ENCODE measurements at places on chromosomes 4 and X. TPM values are rescaled to one million over a fixed set of nuclear protein-coding genes. Genes with fewer than 3 reads are reported as not detected.

DNA sequence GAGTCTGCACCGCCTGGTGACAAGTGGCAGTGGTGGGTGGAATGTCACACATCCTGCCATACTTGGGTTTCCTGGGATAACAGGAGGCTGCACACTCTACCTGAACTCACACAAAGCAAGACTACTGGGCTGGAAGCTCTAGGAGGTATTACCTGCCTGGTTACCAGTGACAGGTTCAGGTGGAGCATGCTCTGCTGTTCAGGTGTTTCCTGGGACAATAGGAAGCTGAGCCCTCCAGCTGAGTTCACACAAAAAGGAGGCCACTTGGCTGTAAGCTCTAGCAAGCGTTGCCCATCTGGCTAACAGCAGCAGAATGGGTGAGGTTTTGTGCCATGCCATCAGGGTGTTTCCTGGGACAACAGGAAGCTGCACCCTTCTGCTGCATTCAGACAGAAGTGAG lies 17.4 kb upstream of the UGT2B7 start:
- no peak for DNase-seq

Gene CENPE
- total RNA-seq: 5.6 TPM

DNA sequence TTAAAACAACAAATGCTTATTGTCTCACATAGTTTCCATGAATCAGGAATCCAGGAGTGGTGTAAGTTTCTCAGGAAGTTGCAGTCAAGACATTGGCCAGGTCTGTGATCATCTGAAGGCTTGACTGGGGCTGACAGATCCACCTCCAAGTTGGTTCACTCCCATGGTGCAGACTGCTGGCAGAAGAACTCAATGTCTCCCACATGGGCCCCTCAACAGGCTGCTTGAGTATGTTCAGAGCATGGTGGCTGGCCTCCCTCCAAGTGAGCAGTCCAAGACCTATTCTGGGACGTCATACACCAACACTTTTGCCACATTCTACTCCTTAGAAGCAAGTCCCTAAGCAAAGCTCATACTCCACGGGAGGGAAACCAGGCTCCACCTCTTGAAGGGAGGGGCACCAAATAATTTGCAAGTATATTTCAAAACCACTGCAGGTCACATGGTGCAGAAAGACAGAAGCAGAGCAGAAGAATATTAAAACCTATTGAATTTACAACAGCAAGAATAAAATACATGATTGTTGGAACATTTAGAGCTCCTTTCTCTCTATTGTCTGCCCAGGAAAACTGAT lies 35.3 kb downstream of the LGI2 start:
- DNase-seq: no peak

GRCh38 chr4:94814237-94814636 lies 56.5 kb downstream of the BMPR1B start:
- DNase-seq: peak; percentile 27

Gene CITED1
- 0.75 TPM for total RNA-seq

Gene AFF2
- 8.9 TPM for total RNA-seq

Gene ESX1
- 0.84 TPM for total RNA-seq

DNA sequence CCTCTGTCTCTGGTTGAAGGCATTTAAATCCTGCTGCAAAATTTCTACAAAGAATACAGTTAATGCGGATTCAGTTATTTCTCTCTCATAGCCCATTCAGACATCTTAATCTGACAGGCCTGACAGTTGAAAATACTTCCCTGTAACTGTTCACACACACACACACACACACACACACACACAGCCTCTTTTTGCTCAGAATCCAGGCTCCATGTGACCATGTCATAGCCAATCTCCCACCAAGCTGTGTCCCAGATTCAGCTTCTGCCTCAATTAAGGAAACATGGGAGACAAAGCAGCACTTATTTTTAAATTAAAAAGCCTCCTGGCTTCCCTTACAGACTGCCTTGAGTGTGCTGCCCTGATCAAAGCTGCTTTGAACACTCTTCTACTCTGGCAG lies 49.3 kb upstream of the EFHC2 start:
- DNase-seq: no peak

DNA sequence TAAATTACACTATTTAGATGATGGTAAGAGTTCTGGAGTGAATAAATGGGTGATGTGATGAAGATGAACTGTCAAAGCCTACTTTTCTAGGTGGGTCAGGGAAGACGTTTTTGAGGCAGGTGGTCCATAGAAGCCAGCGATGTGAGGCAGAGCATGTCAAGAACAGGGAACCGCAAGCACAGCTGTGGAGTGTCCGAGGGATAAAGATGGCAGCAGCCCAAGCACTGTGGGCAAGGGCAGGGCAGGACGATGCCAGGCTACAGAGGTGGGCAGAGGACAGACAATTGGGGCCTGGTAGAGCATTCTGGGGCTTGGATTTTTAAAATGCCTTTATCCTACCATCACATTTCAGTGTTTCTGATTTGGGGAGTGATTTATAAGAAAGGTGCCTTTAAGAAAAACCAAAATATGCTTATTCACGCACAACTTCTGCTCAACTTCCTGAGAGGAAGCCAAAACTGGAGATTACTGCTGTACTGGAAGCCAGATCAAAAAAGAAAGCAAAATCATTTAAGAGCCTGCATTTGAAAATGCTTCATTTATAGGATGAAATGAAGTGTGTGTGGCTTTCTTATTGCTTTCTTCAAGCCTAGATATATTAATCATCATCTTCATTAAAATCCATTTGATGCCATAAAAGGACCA lies 119.0 kb upstream of the WDR17 start:
- no peak for DNase-seq

DNA sequence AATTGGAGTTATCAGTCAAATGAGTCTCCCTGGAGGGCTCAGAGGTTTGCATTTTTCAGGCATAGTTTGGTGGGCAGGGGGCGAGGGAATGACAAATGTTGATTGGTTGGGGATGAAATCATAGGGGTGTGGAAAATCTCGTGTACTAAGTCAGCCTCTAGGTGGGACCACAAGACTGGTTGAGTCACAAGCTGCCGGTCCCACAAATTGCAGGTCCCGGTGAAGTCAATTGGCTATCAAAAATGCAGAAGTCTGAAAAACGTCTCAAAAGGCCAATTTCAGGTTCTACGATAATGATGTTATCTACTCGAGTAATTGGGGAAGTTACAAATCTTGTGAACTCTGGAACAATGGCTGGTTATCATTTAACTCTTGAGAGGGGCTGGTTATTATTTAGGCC lies 98.8 kb upstream of the DHX15 start:
- DNase-seq: peak; percentile 18

Gene GABRG1
- total RNA-seq: not detected

DNA sequence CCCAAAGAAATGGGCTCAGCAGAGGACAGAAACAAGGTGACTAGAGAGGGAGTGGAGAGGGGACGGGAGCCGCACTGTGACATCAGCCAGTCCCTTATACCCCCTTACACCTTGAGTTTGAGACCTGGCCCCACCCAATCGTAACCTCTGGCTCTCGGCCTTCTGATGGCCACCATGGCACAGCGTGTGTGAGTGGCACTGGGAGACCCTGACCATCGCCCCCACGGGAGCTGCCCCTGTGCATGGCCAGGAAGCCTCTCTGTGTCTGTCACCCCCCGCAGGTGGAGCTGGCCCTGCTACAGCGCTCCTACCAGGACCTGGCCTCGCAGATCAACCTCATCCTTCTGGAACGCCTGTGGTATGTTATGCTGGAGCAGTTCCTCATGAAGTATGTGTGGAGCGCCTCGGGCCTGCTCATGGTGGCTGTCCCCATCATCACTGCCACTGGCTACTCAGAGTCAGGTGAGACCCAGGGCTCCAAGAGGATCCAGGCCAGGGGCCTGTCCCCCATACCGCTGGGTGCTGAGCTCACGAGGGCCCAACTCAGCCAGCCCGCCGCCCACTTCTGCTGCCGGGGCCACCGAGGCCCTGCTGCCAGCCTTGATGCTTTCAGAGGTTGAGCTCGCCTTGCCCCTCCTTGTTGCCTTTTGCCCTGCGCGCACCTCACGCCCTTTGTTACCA lies 4.4 kb downstream of the ABCD1 start:
- DNase-seq: no peak

DNA sequence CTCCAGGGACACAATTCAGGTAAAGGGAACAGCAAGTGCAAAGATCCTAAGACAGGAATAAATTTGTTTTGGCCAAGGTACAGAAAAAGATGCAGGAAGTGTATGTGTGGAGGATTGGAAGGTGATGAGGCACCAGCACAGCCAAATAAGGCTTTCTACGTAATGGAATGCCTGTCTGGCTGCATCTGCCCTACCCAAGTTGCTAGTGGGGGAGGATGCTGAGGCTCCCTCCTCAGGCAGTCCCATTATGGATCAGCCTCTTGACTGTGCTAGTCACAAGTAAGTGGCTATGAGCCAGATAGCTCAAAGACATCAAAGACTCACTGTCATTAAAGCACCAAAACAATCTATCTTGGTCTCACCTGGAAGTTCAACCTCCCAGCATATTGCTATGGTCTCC lies 300.9 kb upstream of the FAT4 start:
- peak; percentile 57 for DNase-seq

DNA sequence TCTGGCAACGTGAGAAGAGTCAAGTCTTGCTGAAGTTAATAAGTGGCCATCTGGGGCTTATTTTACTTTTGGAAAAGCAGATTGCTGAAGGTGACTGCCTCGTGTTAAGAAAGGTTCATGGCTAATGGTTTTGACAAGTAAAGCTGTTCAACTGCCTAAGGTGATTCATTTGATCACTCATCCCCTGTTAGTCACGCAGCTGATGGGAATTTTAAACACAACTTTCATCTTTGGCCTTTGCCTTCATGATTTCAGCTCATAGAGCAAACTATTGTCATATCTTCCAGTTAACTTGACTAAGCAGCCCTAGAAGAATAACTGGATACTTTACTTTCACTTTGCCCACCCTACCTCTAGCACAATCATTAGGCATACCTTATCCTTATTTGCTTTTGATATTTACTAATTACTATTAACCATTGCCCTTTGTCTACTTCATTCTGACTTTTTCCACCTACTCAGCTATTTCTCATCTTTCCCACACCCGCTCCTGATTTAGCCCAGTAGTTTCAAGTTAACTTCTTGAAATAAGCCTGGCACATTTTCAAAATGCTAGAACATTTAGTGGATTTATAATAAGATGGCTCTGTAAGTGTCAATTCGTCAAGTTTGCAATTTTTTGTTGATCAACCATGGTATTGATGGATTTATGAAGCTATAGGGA lies 170.6 kb upstream of the S100G start:
- peak; percentile 69 for DNase-seq

DNA sequence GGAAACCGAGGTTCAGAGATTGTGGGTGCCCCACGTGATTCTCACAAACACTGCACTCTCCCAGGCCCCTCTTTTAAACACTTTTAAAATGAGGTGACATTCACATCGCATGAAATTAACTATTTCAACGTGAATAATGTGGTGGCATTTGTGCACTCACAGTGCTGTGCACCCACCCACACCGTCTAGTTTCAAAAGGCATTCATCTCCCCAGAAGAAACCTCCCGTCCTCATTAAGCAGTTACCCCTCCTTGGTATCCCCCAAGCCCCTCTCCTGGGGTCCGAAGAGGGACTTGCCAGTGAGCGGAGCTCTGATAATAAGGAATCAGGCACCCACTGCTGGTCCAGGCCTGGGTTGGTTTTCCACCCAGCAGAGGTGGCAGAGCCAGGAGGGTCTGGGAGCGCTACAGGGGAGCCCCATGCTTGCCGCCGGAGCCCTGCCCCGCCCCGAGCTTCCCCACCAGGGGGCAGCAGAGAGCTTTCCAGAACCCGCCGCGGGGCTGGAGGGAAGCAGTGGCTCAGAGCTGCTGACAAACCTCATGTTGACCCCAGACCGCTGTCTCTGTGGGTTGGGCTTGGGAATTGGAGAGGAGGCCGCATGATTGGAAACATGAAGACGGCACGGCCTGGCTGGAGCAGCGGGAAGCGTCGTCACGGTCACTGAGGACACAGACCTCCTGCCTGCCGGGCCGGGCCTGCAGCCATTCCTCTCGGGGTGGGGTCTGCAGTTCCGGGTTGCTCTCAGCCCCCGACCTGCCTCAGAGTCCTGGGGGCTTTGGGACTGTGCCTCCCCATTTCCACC lies 27.5 kb upstream of the HTRA3 start:
- DNase-seq: peak; percentile 82

DNA sequence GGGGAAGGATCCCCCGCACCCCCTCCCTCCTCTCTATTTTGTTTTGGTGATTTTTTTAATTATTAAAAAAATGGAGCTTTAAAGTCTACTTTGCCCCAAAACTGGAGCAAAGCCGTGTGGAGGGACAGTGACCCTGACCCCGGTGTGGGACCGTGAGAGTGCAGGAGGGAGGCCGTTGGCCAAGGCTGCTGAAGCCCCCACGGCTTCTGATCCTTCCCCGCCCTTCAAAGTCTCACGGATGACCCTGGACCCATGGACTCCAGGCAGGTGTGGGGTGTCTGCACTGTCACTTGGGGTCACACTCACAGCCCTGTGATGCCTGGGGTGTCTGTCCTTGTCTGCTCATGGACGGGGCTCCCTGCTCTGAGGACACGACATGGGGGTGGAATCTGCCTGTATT lies 133.3 kb downstream of the CPZ start:
- no peak for DNase-seq

- no peak for DNase-seq
Observed at GRCh38 chrX:42442745-42443144, 335.2 kb downstream of the PPP1R2C start.

DNA sequence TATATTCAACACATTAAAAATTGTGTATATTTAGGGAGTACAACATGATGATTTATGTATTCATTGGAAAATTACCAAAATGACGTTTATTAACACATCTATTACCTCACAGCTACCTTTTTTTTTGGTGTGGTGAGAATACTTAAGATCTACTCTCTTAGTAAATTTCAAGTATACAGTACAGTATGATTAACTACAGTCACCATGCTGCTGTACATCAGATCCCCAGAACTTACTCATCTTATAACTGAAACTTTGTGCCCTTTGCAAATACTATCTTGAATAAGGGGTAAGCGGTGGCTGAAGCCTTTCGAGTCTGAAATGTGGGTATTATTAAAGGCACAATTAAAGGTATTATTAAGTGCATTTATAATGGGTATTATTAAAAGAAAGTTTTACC lies 976 bp downstream of the PHKA1 start:
- no peak for DNase-seq

DNA sequence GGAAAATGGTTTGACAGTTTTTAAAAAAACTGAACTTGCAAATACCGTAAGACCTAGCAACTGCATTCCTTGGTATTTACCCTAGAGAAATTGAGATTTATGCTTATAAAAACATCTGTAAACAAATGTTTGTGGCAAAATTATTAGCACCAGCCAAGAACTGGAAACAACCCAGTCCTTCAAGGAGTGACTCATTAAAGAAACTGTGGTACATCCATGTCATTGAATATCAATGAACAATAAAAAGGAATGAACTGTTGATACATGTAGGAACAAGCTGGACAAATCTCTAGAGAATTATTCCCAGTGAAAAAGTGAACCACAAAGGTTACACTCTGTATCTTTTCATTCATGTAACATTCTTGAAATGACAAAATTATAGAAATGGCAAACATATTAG lies 240.2 kb upstream of the ADAMTS3 start:
- no peak for DNase-seq

Gene AADAT
- total RNA-seq: 10.3 TPM
